ENCODE measurements at places on chromosomes 11 and 22.
A peak's percentile ranks its signal among the peaks of the same experiment; 100 is the strongest.

- DNase-seq: no peak
Measured at GRCh38 chr11:61688365-61689163, 8.4 kb downstream of the DAGLA start.

DNA sequence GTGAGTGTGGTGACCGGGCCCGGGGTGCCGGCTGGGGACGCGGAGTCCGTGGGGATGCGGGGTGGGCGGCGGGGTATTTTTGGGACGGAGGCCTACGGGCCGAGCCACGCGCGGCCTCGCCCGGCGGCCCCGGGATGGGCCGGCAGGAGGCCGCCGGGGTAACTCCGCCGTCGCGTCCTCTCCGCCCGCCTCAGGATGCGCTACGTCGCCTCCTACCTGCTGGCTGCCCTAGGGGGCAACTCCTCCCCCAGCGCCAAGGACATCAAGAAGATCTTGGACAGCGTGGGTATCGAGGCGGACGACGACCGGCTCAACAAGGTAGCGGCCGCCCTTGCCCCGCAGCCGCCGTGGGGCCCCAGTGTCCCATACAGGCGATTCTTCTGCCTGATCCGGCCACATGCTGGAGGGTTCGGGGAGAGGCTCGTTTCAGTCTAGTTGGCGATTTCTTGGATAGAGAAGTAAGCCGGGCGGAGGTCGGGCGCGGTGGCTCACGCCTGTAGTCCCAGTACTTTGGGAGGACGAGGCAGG lies 337 bp downstream of the RPLP2 start:
- DNase-seq: no peak

- peak; percentile 34 for DNase-seq
Measured at GRCh38 chr11:123430721-123431497, 840 bp downstream of the GRAMD1B start.

DNA sequence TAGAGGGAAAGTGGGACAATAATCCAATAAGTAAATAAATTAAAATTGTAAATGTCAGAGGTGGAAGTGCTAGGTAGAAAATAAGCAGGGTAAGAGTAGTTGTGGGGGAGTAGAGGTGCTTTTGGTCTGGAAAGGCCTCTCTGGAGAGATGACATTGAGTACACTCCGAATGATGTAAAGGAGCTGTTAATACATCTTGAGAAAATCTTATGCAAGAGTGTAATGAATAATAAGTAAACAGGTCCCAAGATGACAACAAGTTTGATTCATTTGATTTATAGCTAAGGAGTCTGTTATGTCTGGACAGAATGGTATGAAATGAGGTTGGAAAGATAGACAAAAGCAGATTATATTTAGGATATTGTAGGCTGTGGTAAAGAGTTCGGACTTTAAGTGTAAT lies 87.5 kb downstream of the TMEM135 start:
- no peak for DNase-seq

DNA sequence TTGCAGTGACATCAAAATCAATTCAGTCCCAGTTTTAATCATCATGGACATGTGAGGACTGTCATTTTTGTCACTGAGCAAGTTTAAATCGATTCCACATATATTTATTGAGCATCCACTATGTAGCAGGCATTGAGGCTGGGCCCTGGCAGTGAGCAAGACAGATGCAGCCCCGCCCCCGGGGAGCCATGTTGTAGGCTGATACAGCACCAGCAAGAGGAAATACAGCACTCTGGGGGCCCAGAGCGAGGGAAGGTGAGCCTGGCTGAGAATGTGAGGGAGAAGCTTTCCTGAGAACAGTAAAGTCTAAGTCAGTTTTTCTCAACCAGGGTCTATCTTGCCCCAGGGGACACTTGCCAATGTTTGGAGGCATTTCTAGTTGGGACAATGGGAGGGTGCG lies 108.6 kb upstream of the ASPHD2 start:
- DNase-seq: no peak

- DNase-seq: no peak
Measured at GRCh38 chr11:113723787-113724186, 17.7 kb upstream of the TMPRSS5 start.

- DNase-seq: no peak
Measured at GRCh38 chr11:95444309-95445241, 213.6 kb upstream of the SESN3 start.

DNA sequence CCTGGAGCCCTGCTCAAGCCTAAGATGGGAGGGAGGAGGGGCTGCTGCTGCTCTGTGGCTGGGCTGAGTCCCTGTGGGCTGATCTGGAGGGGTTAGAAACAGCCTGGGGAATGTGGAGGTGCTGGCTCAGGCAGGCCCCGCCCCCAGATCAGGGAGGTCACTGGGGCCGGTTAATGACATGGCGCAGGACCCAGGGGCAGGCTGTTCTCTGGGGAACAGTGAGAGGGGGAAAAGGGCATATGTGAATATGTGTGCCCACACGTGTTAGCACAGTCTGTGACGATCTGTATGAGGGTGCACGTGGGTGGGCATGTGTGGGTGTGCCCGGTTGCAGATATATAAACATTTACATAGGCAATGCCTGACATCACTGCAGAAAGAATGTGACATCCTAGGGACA lies 143.5 kb downstream of the MIAT start:
- DNase-seq: no peak

GRCh38 chr11:17921659-17922415 lies 91.0 kb downstream of the SERGEF start:
- no peak for DNase-seq

- no peak for DNase-seq
Measured at GRCh38 chr22:42817556-42817955, 39.5 kb downstream of the ARFGAP3 start.
